KG1 (cell line): ENCODE measurements at places on chromosomes 7 and 10.

GRCh38 chr10:121268363-121268762 is 329.9 kb downstream of the FGFR2 start:
- DNase-seq: no peak

DNA sequence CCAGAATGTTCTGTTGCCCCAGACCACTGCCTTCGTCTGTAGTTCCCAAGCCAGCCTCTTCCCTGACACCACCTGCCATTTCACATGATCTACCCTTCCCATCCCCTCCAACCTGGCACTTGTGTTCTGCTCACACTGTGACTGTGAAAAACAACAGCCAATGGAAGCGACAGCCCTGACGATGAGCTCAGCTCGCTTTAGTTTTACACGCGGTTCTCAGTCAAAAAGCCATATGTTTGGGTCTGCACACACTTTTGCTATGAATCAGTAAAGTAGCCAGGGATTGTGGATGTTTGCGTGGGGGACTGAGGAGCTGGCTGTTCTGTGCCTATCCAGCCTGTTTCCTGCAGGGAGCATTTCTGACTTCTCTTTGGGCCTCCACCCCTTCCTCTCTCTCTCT is 282.7 kb downstream of the WDR11 start:
- DNase-seq: no peak

DNA sequence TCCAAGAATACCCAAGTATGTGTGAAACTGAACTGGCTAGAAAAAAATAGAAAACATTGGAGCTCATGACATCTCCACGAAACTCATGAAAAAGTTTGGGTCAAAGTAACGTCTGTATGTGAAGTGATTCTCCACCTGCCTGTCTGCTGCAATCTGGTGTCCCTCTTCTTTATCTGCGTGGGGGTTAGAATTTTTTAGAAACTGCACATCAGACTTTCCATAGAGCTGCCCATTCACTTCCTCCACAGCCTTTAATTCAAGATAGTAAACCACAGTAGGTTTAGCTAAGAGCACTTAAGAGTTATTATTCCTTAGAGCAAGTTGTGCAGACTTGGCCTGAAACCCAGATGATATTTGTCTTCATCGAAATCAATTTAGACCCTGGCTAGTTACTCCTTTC is 55.3 kb downstream of the SCIN start:
- no peak for DNase-seq

DNA sequence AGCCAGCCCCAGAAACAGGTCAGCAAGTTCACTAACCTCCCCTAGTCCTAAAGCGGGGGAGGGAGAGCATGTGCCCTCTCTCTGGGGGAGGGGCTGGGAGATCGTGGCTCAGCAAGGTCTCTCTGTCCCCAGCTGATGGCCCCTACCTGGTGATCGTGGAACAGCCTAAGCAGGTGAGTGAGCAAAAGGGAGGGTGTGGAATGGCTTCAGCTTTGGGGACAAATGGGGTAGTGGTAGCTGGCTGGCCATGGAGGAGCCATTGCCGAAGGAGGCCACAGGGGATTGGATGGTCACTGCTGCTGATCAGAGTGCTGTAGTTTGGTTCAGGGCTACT is 779 bp downstream of the NFKB2 start:
- no peak for DNase-seq

GRCh38 chr7:146956321-146956720 is 839.7 kb downstream of the CNTNAP2 start:
- no peak for DNase-seq

DNA sequence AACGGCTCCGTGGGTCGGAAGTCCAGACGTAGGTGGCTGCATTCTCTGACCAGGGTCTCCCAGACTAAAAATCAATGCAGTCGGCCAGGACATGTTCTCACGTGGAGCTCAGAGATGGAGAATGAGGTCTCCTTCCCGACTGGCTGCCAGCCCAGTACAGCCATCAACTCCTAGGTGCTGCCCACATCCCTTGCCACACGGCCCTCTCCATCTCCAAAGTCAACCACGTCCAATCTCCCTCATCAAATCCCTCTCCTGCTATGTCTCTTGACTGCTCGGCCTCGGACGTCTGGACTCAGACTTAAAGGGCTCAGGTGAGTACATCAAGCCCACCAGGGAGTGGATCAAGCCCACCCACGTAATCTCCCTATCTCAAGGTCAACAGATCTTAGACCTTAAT is 6.9 kb downstream of the MAD1L1 start:
- no peak for DNase-seq

DNA sequence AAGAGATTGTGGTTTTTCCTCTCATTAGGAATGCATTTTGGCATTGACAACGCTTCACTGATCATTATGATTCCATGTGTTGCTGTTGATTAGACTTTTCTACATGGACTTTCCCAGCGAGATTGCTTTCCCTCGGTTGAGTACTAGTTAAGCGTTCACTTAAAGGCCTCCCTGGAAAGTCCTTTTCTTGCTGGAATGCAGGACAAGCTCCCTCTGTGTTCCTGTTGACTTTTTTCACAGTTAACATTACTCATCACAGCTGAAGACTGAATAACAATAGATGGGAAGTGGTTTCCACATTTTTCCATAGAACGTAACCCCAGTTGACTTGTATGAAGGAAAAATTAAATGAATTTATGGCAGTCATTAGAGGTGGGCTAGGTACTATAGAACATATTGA is 2.6 kb upstream of the CAV1 start:
- DNase-seq: no peak

DNA sequence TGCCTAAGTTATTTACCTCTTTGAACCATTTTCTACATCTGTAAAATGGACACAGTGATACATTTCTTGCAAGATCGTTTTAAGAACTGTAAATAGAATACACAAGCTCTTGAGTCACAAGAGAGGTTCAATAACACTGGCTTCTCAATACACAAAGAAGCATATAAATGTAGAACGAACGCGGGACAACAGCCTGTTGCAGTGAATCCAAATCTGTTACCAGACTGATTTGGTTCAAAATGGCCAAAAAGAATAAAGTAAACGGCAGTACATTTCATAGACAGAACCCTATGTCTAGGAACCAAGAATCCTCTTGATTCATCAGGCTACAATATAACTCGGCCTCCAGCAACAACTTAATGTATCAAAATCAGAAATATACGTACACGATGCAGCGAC is 701 bp downstream of the MTPAP start:
- no peak for DNase-seq

DNA sequence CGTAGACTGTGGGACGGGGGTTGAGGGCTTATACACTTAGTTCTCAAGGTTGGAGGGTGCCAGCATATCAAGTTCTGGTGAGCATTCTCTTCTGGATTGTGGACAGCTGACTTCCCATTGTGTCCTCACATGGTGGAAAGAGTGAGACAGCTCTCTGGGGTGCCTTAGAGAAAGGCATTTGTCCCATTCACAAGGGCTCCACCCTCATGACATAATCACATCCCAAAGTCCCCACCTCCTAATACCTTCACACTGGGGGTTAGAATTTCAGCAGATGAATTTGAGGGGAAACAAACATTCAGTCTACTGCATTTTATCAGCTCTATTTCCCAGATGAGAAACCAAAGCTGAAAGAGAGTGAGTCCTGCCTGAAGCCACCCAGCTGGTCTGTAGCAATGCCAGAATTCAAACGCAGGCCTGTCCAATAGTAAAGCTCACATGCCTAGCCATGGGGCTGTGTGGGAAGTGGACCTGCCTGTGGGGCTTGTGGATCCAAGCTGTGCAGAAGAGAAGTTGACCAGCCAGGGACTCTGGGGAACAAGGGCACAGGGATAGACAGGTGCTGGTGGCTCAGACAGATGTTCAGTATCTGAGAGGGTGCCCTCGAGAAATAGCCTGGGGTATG is 34.9 kb upstream of the LOXL4 start:
- DNase-seq: no peak

DNA sequence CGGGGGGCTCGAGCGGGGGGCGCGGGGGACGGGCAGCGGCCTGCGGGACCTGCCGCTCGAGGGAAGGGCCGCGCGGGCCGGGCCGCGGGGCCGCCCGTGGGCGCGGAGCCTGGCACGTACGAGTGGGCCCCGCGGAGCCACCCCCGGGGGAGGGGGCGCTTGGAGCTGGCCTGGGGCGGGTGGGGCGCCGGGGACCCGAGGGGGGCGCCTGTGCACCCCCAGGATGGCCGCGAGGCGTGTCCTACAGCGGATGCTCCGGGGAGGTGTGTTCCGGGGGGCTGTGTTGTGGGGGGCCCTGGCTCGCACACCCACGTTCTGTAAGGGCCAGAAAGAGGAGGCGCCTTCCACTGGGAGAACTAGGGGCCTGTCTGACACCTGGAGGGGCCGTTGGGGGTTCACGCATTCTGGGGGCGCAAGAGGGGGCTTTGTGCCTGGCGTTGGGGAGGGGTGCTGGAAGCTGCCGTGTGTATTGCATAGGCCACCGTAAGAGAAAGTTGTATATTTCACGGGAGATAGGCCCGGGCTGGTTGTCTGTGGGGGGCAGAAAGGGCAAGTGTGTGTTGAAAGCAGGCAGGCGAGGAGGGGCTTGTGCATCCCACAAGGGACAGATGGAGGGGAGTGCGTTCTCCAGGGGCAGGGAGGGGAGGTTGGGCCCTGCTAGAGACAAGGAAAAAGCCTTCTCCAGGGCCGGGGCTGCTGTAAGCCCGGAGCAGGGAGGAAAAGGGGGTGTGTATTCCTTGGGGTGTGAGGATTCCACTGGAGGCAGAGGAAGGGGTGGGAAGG is 663 bp downstream of the VPS37D start:
- no peak for DNase-seq

GRCh38 chr7:26526265-26526587 is 234.6 kb downstream of the SNX10 start:
- no peak for DNase-seq

GRCh38 chr7:116971869-116972268 is 18.6 kb downstream of the ST7 start:
- no peak for DNase-seq

DNA sequence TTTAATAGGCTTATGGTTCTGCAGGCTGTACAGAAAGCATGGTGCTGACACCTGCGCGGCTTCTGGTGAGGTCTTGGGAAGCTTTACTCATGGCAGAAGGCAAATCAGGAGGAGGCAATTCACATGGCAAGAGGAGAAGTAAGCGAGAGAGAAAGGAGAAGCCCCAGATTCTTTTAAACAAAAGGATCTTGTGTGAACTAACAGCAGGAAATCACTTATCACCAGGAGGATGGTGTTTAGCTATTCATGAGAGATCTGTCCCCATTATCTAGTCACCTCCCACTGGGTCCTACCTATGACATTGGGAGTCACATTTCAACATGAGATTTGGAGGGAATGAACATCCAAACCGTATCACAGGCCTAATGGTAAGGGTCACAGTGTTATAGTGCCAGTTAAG is 678.0 kb upstream of the KCND2 start:
- no peak for DNase-seq

DNA sequence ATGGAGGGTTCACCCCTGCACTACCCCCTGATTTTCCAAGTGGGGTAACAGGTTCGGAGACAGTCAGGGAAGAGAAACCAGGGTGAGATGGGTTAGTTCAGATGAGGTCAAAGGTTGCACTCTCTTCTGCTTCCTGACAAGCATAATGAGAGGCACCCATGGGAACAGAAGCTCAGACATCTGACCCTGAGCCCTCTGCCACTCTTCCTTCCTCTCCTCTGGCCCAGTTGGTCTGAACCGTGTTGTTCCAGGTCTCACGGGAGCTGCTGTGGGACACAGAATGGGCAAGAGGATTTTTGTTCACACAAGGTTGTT is 38.4 kb downstream of the DNAJB12 start:
- no peak for DNase-seq

GRCh38 chr7:127845522-127846214 is 185.6 kb downstream of the LRRC4 start:
- DNase-seq: no peak

- peak; percentile 54 for DNase-seq
These were observed 10.6 kb downstream of the HABP2 start for GRCh38 chr10:113563306-113564088.
